ENCODE measurements at places on chromosomes 1 and 21.

DNA sequence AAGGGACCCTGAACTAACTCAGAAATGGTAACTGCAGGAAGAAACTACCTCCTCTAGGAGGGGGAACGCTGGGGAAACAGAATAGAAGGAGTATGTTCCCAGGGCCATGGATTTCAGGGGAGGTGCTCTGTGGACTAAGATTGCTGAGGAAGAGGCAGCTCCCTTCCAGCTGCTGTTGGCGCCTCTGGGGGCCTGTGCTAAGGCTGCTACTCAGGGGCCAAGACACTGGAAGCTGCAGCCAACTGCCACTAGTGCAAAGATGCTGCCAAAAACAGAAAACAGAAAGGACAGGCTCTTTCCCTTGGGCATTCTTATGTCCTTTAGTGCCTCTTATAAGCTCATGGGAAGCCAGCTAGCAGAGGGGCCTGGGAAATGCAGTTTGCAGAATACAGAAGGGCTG is 58.0 kb upstream of the SGIP1 start:
- DNase-seq = no peak

GRCh38 chr1:61097317-61097716 is 15.0 kb downstream of the NFIA start:
- no peak for DNase-seq

DNA sequence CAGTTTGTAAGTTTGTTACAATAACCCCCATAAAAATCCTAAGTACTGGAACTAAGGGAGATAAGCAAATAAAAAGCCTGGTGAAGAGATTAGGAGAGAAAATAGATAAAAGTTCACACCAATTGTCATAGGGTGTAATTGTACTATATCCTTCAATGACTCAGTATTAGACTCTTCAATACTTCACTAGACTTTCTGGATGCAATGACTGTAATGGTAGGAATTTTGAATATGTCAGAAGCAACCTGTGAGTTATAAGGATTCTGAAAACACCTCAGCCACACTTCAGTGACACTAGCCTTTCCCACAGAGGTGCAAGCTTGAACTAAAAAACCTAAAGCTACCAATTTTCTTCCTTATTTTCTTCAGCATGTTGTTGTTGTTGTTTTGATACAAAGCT is 147.9 kb downstream of the PTGER3 start:
- no peak for DNase-seq

DNA sequence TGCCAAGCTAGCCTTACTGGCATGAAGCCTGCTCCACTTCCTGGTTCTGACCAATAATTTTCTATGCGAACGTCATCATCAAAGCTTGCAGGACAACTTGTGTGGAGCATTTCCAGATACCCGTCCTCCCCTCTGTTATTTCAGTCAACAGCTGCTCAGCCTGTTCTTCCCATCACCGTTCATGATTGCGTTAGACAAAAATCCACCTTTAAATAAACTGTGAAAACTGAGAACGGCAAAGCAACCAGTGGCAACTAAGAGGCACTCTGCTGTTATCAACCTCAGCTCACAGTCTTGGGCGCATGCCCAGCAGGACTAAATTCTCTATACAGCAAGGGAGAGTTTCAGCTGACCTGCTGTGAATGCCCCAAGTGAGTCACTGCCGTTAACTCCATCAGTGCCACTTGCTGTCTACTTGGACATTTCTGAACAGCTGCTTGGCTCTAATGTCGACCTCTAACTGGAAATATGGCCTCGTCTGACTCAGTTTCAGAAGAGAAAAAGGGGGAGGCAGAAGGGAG is 207.4 kb upstream of the RUNX1 start:
- DNase-seq = no peak

DNA sequence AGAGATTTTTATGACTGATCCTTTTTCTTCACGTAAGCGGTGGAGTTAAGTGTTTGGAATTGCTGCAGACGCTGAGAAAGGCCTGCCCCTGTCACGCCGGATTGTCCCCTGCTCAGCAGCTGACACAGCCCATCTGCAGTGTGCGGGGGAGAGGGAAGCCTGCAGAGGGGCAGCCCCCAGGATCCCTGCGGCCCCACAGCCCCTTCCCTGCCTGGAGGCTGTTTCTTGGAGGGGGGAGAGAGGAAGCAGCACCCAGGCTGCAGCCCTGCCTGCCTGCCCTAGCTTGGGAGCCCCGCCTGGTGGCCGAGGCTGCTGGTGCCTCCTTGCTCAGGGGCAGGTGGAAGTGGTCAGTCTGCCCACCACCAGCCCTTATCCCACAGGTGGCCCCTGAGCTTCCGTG is 50.7 kb downstream of the PRDM16 start:
- no peak for DNase-seq

GRCh38 chr1:32902535-32902920 is 1.3 kb upstream of the TMEM54 start:
- DNase-seq = no peak

DNA sequence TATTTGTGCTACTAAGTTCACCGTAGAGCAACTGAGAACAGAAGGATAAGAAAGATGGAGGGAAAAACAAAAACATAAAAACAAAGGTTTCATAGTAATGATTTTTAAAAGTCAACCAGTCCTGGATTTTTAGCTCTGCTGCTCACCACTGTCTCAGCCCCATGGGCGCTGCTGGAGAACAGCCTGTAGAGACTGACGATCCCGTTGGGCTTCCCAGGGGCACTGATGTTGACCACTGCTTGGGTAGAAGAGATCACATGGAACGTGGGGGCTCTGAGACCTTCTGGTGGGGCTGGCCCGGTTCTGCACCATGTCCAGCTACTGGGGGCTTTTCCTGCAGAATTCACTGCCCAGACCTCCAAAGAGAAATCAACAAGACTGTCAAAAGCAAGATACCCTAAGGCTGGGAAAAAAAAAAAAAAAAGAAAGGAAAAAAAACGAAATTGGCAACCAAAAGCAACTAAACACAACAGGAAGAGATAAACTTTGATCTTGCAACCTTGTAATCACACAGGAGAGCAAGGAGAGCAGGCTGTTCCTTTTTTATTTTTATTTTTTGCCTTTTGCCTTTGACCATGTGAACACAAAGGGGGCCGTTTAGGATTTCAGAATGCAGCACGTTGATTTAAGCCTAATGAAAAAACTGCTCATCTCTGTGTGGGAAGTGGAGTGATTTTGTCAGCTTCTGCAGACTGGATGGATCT is 83.5 kb downstream of the KCTD3 start:
- DNase-seq = no peak

- DNase-seq = no peak
Observed at GRCh38 chr1:66623812-66624211, 89.9 kb downstream of the SGIP1 start.

- no peak for DNase-seq
Observed at GRCh38 chr1:202848191-202848542, 37.4 kb downstream of the PCAT6 start.

GRCh38 chr1:50417507-50417906 is 5.7 kb downstream of the DMRTA2 start:
- DNase-seq = no peak

DNA sequence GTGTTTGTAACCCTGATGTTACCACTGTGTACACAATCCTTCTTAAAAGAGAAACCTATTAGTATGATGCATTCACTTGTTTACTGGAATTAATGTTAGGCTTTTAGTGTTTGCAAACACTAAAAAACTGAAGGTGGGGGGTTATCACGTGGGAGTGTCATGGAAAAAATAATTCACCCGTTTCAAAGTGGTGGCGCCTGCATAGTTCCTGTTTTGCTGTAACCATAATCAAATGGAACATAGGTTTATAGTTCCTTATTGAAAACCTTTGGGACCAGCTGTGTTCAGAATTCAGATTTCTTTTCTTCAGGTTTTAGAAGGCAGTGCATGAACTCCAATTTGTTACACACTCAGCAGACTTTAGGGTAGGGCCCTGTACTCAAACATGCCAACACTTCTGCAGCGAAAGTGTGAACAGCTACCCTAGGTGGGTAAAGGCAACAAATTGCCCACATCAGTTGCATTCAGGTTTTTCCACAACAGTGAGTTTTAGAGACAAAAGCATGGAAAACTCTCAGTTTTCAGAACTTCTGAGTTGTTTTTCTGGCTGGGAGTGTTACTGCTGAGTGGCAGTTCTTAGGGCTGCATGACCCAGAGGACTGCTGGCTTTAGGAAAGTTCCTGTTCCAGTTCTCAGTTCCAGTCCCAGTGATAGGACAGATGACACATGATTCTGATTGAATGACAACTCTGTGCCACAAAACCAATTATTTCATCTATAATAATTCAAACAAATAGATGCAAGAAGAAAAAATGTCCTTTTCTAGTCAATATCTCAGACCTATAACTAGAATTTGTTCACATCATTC is 29.1 kb upstream of the IVNS1ABP start:
- peak; percentile 73 for DNase-seq

GRCh38 chr1:247212012-247212411 is 40.2 kb upstream of the ZNF124 start:
- no peak for DNase-seq

- no peak for DNase-seq
Observed at GRCh38 chr1:61261595-61261994, 179.2 kb downstream of the NFIA start.

DNA sequence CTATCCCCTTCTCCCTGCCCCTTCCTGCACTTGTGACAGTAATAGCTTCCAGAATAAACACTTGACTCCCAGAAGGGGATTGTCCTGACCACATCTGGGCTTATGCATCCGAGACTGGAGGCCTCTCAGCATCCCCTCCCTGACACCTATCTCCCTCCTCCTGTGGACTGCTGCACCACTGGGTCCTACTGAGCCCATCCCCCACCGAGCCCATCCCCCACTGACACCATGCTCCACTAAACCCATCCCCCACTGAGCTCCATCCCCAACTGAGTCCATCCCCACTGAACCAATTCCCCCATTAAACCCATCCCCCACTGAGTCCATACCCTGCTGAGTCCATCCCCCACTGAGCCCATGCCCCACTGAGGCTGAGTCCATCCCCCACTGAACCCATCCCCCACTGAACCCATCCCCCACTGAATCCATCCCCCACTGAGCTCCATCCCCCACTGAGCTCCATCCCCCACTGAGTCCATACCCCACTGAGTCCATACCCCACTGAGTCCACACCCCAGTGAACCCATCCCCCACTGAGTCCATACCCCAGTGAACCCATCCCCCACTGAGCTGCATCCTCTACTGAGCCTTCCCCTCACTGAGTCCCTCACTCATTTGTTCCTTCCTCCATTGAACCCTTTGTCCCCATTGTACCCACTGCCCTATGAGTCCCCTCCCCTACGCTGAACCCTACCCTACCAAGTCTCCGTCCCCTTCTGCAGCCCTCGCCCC is 5.6 kb downstream of the PDZK1IP1 start:
- DNase-seq = no peak

- DNase-seq = peak; percentile 24
Observed at GRCh38 chr1:193406901-193407300, 220.5 kb upstream of the B3GALT2 start.

GRCh38 chr1:228415221-228415620 is 1.4 kb downstream of the TRIM17 start:
- no peak for DNase-seq

GRCh38 chr1:164786980-164787833 is 228.2 kb downstream of the PBX1 start:
- peak; percentile 44 for DNase-seq

GRCh38 chr21:43865540-43866259 is 677 bp downstream of the AGPAT3 start:
- no peak for DNase-seq

DNA sequence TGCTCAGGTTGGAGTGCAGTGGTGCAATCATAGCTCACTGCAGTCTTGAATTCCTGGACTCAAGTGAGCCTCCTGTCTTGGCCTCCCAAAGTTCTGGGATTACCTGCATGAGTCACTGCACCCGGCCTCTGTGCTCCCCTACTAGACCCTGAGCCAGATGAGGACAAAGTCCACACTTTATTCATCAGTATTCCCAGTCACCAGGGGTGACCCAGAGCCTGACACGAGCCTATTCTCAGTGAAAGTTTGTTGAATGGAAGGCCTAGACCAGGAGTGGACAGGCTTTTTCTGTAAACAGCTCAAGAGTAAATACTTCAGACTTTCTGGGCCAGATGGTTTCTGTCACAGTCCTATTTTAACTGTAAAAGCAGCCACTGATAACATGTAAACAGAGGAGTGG is 68.2 kb downstream of the MAB21L3 start:
- no peak for DNase-seq

DNA sequence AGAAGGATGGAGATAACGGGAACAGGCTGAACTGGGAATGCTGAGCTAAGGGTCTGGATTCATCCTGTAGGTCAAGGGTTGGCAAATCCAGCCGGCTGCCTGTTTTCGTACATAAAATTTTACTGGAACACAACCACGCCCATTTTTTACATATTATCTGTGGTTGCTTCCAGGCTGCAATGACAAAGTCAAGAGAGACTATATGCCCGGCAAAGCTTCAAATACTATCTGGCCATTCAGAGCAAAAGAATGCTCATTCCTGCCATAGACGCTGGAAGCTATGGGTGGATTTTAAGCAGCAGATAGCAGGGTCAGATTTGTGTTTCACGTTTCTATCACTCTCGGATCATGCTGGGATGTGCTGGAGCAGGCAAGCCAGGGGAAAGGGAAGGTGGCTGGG is 137.9 kb upstream of the EDN2 start:
- DNase-seq = no peak

DNA sequence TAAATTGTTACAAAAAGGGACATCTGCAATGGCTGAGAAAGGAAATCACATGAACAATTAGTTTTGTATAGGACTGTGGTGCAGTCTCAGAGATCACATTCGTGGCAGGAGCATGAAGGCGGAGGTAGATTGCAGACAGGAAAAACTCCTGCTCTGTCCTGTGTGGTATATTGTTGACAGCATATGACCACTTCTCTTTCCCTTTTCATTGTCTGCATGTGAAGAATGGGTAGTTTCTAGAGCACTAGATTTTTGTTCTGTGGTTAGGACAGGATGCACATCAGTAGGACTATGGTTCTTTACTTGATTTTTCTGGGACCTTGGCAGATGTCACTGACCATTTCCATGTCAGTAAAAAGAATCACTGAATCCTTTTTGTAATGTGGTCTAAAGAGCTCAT is 625.9 kb upstream of the PKN2 start:
- no peak for DNase-seq

DNA sequence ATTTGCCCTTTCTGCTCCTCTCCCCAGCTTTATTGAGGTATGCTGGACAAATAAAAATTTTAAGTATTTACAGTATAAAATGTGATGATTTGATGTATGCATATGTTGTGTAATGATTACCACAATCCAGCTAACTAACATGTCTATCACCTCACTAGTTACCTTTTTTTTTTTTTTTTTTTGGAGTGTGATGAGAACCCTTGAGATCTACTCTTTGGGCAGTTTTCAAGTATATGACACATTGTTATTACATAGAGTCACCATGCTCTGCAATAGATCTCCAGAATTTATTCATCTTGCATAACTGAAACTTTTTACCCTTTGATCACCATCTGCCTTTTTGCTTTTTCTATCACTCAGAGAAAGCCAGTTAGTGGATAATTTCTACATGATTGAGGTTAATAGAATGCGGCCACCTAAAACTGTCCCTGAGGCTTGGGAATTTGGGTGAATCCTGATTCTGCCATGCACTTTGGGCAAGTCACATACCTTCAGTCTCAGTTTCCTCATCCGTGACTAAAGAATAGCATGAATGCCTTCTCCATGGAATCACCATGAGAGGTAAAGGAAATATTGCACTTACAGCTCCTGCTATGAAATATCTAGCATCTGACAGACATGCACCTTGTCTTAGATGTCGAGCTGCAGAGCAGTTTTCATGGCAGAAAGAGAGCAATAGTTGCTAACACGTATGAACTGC is 295.2 kb downstream of the DISC1 start:
- DNase-seq = no peak

GRCh38 chr21:45376459-45377324 is 28.3 kb upstream of the COL18A1 start:
- DNase-seq = no peak

GRCh38 chr1:215957663-215958062 is 390.6 kb downstream of the KCTD3 start:
- no peak for DNase-seq

GRCh38 chr1:1419813-1420653 is 1.0 kb downstream of the ANKRD65 start:
- DNase-seq = no peak
